ENCODE measurements at places on chromosomes 3 and 15.
A peak's percentile ranks its signal among the peaks of the same experiment; 100 is the strongest.

DNA sequence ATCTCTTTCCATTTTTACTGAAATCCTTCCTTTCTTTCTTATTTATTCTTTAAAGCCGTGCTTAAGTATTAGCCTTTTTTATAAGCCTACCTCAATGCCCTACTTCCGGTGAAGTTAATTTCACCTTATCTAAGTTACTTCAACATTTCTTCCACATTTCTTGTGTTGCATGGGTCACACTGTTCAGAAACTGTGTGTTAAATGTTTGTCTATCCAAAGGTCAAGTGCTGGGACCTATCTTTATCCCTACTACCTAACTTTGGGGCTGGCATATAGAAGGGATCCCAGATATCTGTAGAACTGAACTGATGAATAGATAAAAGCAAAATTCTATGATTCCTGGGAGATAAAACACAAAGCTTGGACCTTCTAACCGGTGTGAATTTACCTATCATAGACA, 332.3 kb upstream of the SATB1 start:
- no peak for DNase-seq

DNA sequence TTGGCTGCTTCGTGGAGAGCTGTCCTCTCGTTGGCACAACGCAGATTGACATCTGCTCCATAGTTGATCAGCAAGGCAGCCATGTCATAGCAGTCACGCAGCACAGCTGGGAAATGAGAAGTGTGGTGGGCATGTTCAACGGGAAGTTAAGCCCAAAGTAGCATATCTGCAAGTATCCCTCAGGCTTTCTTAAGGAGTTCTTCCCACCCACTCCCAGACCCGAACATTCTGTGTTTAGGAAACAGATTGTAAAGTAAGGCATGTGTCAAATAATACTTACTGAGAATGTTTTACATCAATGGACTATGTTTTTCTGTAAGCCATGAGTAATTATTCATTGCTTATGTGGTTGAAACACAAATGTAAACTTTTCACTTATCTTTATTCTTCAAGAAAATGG, 9.2 kb downstream of the ASB14 start:
- no peak for DNase-seq

DNA sequence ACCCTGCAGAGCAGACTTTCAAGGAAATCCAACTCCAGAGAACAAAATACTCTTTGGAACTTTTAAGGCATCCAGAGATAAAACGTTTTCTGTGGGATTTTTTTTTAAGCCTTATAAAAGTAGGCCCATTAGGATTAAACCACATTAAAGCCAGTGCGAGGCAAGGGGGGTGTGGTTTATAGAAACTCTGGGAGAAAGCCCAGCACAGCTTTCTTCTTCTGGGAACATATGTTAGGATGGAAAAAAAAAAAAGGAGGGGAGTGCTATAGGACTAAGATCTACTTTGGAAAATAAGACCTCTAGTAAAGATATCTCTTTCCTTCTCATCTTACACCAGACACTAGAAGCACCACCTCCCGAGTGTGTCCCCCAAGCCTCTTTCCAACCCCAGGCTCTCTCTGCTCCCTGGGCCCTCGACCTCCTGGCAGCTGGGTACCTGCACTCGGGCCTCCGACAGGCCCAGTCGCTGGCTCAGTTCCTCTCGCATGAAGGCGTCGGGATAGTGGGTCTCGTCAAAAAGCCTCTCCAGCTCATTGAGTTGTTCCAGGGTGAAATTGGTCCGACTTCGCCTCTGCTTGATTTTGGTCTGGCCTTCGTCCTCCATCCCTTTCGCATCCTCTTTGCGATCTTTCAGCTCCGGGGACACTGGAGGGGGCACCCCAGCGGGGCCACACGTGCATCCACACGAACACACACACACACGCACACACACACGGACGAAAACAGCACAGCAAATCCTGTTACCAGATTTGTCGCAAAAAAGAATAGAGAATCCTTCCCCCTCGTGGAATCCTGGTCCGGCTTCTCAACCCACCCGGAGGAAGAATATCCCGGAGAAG, 3.8 kb downstream of the SHOX2 start:
- peak; percentile 59 for DNase-seq

DNA sequence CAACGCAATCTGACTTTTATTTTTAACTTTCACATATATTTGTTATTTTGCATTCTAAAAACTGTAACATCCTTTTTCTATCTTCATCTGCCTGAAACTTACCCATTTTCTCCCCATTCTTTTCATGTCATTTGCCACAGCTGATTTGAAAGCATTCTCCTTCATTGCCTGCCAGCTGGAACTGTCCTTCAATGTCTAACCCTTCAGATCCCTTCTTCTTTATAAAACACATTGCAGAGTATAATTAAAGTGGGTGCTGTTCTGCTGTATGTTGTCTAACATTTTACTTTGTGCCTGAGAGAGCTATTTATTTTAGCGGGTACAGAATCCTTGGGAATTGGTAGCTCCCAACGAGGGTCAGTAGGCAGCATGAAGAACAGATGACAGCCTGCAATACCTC, 827.4 kb downstream of the IGSF11 start:
- no peak for DNase-seq

DNA sequence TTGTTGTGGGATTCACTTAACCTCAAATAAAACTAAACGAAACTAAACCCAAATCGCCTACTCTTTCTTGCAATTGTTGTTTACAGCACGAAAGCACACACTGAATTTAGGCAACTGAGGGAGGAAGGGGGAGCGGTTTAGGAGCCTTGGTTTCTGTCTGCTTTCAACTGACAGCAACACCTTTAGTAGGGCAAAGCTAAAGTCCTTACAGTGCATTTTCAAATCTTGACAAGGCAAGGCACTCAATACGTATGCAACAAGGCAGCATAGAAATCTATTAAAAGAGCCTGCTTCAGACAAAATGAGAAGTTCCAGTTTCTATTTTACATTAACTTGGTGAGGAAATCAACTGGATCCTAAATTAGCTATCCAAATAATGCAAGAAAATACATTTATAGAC, 174.6 kb downstream of the CHST2 start:
- no peak for DNase-seq
